Cortex of kidney (tissue), 1 donor: ENCODE measurements at places on chromosomes 11 and 22.

DNA sequence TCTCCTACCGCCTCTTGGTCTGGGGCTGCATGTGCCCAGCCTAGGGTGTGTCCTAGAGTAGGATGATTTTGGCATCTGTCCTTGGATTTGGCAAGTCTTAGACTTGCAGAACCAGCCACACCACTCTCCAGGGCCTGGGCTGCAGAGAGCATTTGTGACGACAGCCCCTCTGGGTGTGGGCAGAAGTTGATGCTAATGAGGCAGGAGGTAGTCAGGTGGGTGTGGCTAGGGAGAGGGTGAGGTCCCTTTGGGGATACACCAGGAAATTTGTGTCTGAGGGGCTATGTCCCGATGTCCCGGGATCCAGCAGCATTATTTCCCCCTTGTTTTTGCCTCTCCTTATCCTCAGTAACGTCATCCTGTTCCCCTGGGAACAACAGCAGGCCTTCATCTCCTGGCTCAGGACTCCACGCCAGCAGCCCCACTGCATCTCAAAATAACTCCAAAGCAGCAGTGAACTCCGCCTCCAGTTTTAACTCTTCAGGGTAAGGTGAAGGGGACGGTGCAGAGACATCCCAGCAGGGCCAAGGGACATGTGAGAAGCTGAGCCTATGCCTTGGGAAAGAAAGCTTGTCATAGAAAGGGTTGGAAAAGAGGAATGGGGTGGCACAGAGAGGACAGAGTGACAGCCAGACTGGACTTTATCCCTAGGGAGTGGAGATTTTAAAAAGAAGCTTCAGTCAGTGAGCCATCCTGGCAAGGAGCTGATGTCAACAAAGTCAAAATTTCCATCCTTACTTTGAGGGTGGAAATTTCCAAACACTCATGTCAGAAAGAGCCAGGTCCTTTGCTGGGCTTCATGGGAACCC, 8.0 kb upstream of the TLCD5 start:
- no peak for DNase-seq

DNA sequence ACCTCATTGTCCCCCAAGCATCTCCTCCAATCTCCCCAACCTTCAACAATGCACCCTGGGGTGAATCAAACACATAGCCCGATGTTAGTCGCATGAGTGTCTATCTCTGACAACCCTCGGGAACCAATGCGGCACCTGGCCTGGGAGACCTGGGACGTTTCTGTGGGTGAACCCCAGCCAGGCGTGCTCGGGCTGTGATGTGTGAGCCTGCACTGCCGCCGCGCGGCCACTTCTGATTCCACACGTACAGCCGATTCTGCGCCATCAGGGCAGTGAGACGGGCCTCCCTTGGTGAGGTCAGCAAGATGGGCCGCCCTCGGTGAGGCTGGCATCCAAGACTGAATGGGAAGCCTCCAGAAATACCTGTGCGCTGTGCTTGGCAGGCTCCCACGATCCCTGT, 5.2 kb upstream of the H19 start:
- no peak for DNase-seq

DNA sequence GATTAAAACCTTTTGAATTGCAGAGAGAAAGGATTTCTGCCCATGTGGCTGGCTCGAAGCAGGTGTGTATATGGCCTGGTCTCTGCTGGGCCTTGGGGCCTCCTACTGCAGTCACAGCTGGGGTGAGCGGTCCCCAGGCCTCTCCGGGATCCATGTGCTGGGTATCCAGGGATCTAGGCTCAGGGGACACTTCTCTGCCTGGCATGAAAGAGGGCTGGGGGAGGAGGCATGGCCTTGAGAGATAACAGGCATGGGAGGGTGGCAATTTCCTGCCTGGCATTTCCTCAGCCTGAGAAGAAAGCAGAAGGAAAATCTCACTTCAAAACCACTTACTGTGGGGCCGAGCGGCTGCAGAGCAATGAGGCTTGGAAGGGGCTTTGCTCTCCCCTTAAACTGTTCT, 20.3 kb upstream of the PARVG start:
- DNase-seq, result no peak

DNA sequence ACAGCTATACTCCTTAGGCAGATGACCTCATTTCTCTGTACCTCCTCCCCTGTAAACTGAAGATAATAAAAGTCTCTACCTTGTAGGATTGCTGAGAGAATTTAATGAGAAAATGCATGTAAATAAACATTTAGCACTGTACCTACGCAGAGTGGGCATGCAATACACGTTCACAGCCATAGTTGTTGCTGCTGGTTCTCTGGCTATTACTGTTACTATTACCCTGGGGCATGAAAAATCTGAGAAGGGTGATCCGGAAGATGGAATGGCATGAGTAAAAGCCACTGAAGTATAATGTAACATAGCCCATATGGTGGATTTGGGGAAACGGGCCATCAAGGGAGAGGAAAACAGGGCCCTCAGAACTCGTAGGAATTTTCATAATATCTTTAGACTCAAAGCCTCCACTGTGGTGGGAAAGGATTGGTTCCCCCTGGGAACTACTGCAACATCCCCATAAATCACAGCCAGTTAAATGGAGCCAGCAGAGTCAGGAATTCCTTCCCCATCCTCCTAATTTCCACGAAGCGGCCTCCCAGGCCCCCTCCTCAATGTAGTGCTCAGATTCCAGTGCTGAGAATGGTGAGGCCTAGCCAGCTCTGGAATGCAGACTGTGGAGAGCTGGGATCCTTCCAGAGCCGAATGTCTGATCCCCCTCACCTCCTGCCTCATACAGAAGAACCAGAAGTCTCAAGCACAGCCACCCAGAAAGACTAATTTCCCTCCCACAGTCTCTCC, 205.3 kb downstream of the MN1 start:
- DNase-seq, result no peak

DNA sequence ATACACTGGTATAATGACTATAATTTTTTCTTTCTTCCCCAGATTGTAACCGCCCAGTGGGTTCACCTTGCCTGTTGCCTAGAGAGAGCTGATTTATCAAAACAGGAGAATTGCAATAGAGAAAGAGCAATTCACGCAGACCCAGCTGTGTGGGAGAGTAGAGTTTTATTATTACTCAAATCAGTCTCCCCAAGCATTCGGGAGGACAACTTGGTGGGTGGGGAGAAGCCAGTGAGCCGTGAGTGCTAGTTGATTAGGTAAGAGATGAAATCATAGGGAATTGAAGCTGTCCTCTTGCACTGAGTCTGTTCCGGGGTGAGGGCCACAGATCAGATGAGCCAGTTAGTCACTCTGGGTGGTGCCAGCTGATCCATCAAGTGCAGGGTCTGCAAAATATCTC, 73.2 kb downstream of the SLC35F2 start:
- DNase-seq, result no peak

GRCh38 chr22:32558681-32559355, 84.2 kb downstream of the FBXO7 start:
- DNase-seq, result no peak

GRCh38 chr22:31119026-31119717, 3.6 kb upstream of the INPP5J start:
- no peak for DNase-seq

- DNase-seq, result no peak
These were observed 46.7 kb upstream of the RAB1B start for GRCh38 chr11:66221726-66222236.
